DMS79 treated with DMSO at 0.1 percent for 48 hours (cell line): ENCODE measurements at places on chromosomes 6 and 20.
A peak's percentile ranks its signal among the peaks of the same experiment; 100 is the strongest.

GRCh38 chr6:4066029-4066755, 12.7 kb downstream of the FAM217A start:
- DNase-seq = no peak

GRCh38 chr6:112300896-112301295, 46.2 kb upstream of the RFPL4B start:
- no peak for DNase-seq

DNA sequence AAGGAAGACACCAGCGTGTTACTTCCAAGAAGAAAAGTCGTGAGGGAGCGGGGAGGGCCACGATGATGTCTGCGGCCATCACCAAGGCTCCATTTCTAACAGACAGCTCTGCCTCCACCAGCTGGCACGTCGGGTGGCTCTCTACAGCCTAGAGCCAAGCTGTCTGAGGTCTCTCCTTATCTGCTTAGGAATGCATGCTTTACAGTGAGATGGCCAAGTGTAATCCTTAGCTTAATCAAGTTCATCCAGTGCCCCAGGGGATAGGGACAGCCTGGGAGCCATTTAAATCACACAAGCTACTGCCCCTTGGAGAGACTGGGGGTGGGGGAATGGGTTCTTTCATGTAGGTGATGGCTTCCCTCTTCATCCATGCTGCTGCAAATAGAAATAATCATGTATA, 213.8 kb upstream of the CST7 start:
- no peak for DNase-seq

- DNase-seq = no peak
Observed at GRCh38 chr6:89172131-89172530, 26.3 kb downstream of the PM20D2 start.

- no peak for DNase-seq
Observed at GRCh38 chr6:84457276-84457675, 229.8 kb upstream of the CEP162 start.

DNA sequence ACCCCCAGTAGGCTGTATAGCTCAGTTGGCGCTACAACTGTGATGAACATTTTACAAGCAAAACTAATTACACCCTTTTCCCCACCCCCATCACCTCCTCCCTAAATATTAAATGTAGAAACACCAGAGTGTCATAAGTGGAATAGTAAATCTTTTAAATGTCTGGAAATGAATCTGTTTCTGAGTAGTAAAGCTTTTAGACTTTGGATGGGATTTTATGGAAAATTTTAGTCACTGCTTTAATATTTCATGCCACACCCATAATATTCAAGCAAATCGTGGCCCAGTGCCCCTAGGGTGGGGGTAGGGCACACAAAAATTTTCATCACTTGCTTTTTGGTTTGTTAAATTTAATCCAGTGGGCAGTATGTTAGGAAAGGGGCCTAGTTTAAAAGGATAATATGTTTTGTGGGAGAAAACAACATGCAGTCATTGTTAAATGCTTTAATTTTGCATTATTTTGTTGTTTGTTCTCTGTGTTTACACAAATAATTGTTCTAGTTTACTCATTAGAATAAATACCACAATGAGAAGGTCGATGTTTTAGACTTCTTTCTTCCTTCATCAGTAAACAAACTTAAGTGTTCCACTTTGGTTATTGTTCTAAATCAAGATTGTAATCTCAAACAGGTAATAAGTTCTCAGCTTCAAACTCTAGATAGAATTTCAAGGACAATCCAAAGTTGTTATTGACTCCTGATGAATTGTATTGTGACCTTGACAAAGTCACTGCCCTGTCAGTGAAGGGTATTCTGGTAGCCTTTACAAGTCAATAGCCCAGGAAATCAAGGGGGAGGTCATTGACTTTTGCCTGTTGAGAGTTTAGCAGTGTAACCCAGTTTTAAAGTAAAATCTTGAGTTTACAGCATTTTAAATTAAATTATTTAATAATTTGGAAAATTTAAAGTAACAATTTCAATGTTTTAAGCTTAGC, 79.2 kb downstream of the CBFA2T2 start:
- DNase-seq = no peak

GRCh38 chr20:2919518-2920245, 46.4 kb downstream of the PTPRA start:
- DNase-seq = no peak

DNA sequence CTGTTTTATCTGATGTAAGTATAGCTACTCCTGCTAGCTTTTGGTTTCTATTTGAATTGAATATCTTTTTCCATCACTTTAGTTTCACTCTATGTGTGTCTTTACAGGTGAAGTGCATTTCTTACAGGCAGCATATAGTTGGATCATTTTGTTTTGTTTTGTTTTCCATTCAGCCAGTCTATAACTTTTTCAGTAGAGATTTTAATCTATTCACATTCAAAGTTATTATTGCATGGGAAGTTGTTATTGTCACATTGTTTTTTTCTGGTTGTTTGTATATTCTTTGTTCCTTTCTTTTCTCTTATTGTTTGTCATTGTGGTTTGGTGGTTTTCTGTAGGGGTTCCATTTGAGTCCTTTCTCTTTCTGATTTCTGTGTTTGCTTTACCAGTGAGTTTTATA, 151.2 kb downstream of the PDE10A start:
- no peak for DNase-seq

GRCh38 chr6:118197539-118197938, 290.5 kb downstream of the SLC35F1 start:
- no peak for DNase-seq

GRCh38 chr20:432677-433299, 24.7 kb downstream of the RBCK1 start:
- DNase-seq = no peak

DNA sequence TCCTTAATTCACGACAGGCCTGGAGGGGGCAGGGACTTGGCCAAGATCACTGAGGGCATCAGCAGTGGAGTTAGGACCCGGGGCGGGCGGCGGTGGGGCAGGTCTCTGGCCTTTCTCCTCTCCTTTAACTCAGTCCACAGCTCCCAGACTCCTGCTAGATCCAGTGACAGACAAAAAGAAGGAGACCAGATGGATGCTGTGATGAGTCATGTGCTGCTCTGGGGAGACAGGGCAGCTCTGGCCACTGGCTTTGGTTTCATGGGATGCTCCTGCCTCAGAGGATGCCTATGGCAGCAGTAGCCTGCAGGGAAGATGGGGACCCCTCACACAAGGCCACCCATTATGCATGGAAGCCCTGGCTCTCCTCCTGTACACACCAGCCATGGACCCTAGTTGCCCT, 20.5 kb downstream of the EPB41L1 start:
- DNase-seq = no peak

GRCh38 chr6:169960886-169961611, 209.6 kb downstream of the ERMARD start:
- peak; percentile 14 for DNase-seq

DNA sequence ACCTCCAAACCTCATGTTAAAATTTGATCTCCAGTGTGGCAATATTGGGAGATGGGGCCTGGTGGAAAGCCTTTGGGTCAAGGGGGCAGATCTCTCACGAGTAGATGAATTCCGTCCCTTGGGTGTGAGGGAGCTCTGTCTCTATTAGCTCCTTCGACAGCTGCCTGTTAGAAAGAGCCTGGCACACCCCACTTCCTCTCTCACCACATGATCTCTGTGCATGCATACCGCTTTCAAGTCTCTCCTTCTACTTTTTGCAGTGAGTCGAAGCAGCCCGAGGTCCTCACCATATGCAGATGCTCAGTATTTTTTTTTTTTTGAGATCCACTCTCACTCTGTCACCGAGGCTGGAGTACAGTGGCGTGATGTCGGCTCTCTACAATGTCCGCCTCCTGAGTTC, 176.9 kb downstream of the SYNDIG1 start:
- no peak for DNase-seq

DNA sequence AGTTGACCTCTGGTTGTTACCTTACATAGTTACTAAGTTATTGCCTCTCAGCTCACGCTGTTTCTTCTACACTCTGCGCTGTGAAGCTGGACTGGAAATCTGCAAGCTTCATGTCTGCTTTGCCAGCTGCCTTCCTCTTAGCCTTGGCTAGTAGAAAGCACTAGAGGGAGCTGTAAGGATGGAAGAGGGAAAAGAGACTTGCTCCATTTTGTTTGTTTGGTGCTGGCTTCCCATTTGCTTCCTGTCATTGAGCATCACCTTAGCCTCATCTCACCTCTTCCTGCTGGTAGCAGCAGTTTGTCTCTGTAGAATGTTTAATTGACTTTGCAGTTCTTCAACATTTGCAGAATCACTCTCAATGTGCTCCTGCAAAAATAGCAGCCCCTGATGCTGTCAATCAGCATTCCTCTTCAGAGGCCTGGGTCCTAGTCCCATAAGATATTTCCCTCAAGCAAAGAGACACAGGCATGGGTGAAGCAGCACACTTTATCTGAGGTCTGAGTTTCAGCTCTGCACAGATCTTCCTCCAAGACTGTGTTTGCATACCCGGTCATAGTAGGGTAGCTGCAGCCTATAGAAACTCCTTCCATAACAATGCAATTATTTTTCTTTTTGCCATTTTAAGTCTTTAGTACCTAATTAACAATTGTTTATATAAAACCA, 302.2 kb upstream of the EPHA7 start:
- DNase-seq = no peak

GRCh38 chr6:144217797-144218196, 67.3 kb upstream of the UTRN start:
- no peak for DNase-seq

DNA sequence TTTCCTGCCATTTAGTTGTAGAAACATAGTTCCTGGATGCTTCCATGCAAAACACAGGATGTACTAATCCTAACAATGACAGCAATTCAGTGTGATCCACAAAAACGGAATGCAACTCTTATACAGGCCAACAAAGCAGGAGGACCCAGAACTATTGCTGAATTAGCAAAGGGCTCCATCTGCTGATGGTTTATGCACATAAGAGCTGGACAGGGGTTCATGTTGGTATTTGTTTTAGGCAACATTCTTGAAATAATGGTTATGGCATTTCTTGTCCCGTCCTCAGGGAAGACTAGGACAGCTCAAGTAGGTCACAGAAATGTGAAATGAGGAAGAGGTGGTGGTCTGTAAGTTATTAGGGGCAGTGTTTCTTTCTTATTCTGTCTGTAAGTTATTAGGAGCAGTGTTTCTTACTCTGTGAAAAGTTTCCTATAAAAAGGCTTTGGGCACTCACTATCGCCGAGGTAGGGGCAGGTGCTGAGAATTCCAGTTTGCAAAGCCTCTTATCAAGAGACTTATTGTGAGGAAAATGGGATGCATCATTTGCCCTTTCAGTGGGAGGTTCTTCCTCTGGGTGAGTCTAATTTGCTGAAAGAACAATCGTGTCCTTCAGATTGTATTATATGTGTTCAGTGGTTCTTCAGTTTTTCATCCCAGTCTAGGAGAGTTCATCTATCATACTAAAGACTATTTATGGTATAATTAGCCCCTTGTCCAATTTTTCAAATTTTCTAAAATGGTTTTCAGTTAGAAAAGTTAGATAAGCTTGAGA, 171.1 kb downstream of the MCHR2 start:
- peak; percentile 34 for DNase-seq

DNA sequence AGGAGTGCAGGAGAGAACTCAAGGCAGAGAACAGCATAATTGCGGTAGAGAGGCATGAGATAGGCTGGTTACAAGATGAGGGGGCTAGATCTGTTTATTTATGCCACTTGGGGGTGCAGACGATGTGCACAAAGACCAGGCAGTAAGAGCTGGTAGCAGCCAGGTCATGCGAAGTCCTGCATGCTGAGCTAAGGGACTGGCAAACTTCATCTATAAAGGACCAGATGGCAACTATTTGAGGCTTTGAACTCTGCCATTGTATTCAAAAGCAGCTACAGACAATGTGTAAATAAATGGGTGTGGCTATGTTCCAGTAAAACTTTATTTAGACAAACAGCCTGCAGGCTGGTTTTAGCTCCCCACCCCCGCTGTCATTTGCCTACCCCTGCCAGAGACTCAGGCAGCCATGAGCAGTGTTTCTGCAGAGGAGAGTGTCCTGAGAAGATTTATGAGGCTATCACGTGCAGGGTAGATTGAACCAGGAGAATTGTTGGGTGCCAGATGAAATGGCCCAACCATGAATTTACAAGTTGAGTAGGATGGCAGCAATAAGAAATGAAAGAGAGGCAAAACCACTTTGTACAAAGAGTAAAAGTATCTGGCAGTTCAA, 253.4 kb upstream of the MOCS1 start:
- no peak for DNase-seq

DNA sequence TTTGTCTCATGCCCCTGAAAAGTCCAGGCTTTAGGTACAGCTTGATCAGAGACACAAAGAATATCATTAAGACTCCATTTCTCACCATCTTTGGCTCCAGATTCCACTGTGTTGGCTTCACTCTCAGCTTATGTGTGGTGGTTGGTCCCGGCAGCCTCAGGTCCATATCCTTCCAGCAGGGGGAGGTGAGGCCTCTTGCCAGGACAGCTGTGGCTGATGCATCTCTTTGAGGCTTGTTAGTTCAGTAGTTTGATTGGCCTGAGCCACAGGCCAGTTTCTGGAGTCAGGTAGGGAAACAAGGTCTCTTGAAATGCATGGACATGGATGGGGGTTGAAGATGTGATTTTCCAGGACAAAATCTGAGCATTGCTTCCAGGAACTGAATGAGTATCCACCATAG, 62.4 kb downstream of the JAG1 start:
- no peak for DNase-seq
